ENCODE measurements at places on chromosomes 7 and 10. TPM values are rescaled to one million over a fixed set of nuclear protein-coding genes. Genes with fewer than 3 reads are reported as not detected.
A peak's percentile ranks its signal among the peaks of the same experiment; 100 is the strongest.

PMS2 gene
- polyA plus RNA-seq: 10.7 TPM

DNA sequence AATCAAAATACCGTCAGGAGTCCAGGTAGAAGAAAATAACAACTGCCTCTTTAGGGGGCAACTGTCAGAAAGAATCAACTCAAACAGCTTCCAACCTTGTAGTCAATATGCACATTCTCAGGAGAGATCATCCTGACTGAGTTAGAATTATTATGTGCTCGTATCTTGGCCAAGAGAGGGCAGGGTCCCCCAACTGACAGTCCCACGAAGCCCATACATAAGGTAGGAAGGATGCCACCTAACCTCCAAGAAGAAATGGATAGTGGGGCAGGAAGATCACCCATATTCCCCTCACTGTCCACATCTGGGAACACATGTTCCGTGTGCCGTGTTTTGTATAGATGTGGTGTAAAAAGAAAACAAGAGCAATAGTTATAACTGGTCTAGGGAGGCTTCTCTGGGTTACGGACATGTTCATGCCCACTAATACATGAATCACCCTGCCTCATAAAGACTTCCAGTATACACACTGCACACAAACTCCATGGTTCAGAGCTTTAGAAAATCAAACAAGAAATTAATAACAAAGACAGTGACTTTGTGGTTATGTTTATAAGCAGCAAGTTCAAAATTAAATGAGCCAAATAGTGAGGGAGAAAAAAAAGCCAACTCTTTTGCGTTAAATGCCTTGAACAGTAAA is 295.6 kb downstream of the FGFR2 start:
- no peaks in the 10 kb centered on the region for H3K4me1 ChIP-seq
- DNase-seq: no peak
- no peaks in the 10 kb centered on the region for H3K36me3 ChIP-seq
- no peak overlapping the region for H3K4me3 ChIP-seq
- peaks cover 2% of the 10 kb centered on the region for H3K27me3 ChIP-seq

GRCh38 chr7:159118623-159119022 is 26.0 kb downstream of the VIPR2 start:
- H3K4me3 ChIP-seq: no peak overlapping the region
- H3K27ac ChIP-seq: no peak overlapping the region
- no peak for DNase-seq
- peaks cover 37% of the 10 kb centered on the region for H3K4me1 ChIP-seq
- H3K27me3 ChIP-seq: no peaks in the 10 kb centered on the region
- no peaks in the 10 kb centered on the region for H3K36me3 ChIP-seq

GRCh38 chr7:85106719-85107118 is 80.1 kb downstream of the SEMA3D start:
- no peak overlapping the region for H3K4me3 ChIP-seq
- no peak for DNase-seq
- no peaks in the 10 kb centered on the region for H3K4me1 ChIP-seq
- H3K36me3 ChIP-seq: no peaks in the 10 kb centered on the region
- no peaks in the 10 kb centered on the region for H3K27me3 ChIP-seq

RTKN2 gene
- 3.2 TPM for polyA plus RNA-seq

- peaks cover 17% of the 10 kb centered on the region for H3K4me1 ChIP-seq
- peaks cover 8% of the 10 kb centered on the region for H3K36me3 ChIP-seq
- peak; percentile 88 for DNase-seq
- peak overlapping the region; percentile 94 for H3K27ac ChIP-seq
- H3K4me3 ChIP-seq: peak overlapping the region; percentile 100
Measured at GRCh38 chr7:4774658-4775249, 669 bp upstream of the AP5Z1 start.
